ENCODE measurements at places on chromosomes 1 and 21. TPM values are rescaled to one million over a fixed set of nuclear protein-coding genes. Genes with fewer than 3 reads are reported as not detected.
A peak's percentile ranks its signal among the peaks of the same experiment; 100 is the strongest.

GRCh38 chr1:66752000-66752592, at the start of gene DYNLT5:
TSS of gene DYNLT5 (plus strand) at chr1:66752459. CDS start at chr1:66754659, 2,200 bp downstream.
- no peak for DNase-seq

DNA sequence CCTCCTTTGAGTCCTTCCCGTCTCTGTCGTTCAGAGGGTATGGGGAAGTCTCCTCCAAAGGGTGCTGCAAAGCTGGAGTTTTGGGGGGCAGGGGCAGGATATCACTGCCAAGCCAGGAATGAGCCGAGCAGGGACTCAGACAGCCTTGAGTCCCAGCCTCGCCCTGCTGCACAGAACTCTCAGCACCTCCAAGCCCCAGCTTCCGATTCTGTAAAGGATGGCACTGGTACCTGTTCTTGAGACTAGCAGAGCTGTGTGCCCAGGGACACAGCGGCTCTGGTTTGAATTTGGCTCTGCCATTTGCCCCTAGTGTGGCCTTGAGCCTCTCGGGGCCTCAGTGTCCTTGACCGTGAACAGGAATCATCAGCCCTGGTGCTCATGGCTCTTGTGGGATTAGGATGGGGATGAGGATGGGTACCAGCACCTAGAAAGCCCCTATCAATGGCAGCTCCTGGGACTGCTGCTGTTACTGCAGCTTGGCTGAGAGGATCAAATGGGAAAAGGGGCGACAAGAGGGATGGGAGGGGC, 1.5 kb upstream of the FBLIM1 start:
- no peak for DNase-seq

DNA sequence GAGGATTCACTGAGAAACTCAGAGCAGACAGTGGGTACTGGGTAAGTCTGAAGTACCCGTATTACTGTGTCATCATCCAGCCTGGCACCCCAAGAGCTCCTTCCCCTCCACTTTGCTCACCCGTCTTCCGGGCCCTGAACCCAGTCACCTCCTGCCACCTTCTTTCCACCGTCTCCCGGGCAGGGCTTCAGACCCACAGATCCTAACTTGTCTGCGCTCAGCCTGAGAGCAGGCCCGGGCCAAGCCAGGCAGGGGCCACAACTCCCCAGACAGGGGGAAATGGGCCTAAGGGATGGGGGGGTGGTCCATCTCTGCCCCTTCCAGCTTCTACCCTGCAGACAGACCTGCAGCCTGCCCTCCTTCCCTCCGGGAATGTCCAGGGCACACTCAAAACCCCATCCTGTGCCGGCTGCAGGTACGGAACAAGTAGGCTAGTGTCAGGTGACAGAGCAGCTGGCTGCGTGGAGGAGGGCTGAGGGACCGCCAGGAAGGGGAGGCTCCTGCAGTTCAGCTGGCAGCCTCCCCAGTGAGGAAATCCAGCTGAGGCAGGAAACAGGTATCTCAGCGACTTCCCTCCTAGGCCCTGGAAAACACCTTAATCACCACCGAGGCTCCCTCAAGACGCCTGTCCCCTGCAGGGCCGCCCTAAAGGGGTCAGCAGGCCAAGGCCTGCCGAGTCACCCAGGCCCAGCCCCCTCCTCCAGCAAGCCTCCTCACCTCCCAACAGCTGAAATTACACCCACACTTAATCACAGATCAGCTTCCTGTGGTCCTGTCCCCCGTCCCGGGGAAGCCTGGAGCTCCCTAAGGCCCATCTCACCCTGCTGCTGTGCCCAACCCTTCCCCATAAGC, 3.5 kb downstream of the HSPG2 start:
- DNase-seq = no peak

DNA sequence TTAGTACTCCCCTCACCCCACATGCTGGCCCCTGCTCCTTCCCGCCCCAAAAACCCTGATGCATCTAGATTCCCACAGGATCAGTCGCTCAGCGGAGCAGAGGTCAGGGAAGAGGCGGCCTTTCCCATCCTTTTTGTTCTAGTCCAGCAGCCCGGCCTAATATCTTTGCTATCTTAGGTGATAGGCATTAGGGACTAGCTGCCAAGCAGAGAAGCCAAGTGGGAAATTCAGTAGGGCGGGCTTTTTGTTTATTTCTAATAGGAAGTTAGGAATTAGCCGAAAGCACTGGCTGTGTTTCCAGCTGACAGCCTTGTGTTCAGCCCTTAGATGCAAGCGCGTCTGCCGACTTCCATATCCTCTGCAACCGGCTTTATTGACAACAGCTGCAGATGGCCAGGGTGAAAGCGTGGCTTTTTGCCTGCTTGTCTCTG, 59.0 kb upstream of the BCAR3 start:
- no peak for DNase-seq

DNA sequence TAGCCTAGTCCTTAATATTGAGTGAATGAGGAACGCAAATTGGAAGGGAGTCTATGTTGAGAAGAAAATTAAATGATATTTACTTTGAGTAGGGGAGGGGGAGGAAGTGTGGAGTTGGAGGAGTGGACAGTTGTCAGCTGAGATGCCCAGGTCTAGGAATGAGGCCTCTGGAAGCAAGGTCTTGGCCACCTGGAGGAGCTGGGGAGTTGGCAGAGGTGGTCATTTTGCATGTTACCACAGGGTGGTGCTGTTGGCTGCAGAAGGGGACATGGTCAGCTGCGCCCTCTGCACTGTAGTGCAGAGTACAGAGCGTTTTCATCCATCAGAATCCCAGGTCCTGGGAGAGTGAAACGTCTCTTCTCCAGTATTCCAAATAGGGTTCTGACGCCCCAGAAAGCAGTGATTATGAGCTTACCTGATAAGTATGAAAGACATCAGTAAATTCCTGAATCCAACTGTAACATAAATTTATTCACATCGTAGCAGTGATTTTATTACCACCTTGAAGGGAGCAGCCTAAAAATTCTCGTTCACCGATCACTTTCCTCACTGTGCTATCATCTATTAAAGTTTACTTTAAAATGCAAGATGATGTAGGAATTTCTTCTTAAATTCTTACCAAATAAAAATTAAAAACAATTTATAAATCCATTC, 13.8 kb downstream of the PARK7 start:
- no peak for DNase-seq

The SYCP1 gene
- not detected for total RNA-seq

DNA sequence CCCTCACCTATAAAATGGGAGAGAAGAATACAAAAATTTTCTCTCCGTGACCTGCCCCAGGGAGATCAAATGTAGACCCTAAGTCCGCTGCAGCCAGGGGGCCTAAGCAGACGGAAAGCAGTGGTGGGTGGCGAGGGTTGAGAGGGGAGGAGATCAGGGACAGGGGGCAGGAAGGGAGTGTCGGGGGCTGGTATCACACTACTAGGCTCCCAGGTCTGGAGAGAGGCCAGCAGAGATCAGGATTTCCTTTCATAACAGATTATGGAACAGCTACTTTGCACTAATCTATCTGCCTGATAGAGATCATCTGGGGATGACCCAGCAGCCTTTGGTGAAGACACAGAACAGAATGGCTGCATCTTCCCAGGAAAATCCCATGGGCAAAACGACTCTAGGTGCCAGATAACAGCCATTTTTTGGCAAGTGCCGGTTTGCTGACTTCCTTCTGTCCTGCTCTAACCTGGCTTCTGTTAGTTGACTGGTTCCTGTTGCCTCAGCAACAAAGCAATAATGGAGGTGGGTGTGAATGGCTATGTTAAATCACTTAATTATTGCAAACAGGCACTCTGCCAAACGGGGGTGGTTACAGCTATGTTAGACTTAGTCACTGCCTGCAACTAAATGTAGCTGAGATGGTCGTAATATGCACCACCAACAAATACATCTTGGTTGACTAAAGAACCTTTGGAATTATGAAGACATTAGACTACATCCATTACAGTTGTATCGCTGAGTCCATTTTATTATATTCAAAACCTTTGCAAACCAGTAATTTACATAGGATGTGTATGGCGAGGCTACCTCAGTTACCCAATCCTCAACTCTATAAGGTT, 30.0 kb upstream of the EPS8L3 start:
- peak; percentile 78 for DNase-seq

DNA sequence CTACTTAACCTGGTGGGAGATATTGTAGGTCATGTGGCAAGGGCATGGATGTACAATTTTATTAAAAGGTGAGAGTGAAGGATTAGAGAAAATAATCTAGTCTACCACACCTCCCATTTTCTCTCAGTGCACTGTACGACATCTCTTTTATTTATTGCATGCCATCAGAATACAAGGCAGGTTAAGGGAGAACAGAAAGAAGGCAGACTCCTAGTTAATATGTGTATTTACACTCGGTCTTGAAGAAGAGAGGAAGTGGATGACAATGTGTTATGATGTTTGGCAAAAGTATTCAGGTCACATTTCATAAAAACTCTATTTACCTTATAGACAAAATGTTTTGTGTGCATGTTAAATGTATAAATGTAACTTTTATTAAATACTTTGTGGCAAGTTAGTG, 306.1 kb downstream of the CTH start:
- DNase-seq = no peak

GRCh38 chr1:226063977-226064815, 1.7 kb downstream of the H3-3A start:
- DNase-seq = peak; percentile 26

GRCh38 chr1:179709841-179710329, 33.2 kb upstream of the FAM163A start:
- DNase-seq = no peak

- no peak for DNase-seq
Measured at GRCh38 chr1:11842154-11843041, 5.2 kb downstream of the NPPA start.

DNA sequence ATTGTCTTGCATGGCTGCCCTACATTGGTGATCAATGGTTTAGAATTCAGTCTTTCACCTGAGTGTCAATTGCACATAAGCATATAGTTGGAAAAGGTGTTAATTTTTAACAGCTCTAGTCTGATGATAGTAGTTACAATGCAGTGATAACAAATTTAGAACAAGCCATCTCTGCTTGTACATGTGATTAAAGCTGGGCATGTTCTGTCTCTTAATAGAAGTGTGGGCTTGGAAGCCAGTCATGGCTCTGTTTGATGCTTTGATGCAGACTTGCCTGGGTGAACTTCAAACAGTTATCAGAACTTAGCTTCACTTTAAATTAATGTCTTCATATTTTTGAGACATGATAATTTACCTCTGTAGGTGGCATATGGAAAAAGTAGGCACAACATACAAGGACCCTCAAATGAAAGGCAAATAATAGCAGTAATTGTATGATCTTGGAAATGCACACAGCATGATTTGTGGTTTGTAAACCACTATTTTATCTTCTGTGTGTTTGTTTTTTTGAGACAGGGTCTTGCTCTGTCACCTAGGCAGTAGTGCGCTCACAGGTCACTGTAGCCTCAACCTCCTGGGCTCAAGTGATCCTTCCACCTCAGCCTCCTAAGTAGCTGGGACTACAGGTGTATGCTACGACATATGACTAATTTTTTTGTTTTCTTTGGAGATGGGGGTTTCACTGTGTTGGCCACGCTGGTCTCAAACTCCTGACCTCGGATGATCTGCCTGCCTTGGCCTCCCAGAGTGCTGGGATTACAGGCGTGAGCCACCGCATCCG, 3.8 kb downstream of the DDI2 start:
- no peak for DNase-seq

GRCh38 chr1:35122311-35122710, 43.1 kb downstream of the ZMYM1 start:
- no peak for DNase-seq

GRCh38 chr1:78624035-78624434, 3.8 kb downstream of the IFI44L start:
- DNase-seq = no peak

DNA sequence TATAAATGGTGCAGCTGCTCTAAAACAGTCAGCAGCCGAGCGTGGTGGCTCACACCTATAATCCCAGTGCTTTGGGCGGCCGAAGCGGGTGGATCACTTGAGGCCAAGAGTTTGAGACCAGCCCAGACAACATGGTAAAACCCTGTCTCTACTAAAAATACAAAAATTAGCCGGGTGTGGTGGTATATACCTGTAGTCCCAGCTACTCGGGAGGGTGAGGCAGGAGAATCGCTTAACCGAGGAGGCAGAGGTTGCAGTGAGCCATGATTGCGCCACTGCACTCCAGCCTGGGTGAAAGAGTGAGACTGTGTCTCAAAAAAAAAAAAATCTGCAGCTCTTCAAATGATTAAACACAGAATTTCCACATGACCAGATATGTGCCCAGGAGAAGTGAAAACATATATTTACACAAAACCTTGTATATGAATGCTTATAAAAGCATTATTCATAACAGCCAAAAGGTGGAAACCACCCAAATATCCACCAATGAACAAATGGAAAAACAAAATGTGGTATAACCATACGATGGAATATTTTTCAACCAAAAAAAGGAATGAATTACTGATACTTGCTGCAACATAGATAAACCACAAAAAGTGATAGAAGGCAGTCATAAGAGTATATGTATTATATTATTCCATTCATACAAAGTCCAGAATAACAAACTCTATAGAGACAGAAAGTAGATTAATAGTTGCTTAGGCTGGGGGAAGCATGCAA, 14.1 kb downstream of the EPS15 start:
- DNase-seq = no peak

GRCh38 chr1:163082971-163083370, 13.8 kb downstream of the RGS4 start:
- DNase-seq = no peak

The SH2D5 gene
- not detected for total RNA-seq

DNA sequence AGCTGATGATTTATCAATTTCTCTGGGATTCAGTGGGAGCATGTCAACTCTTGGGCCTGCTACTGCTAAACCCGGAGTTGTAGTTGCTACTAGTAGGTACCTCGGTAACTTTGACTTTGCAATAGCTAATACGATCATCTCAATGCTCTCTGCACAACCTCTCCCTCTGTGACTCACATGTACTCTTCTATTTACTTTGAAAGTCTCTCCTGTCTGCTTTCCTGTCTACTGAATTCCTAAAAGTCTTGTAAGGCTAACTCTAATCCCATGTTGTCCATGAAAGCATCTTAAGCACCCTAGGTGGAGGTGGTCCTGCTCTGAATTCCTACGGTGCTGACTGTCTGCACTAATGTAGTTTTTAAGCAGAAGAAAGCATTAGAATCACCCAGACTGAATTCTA, 29.3 kb downstream of the SLC9C2 start:
- no peak for DNase-seq

GRCh38 chr1:44505210-44505993, 100.3 kb downstream of the RNF220 start:
- DNase-seq = no peak

- DNase-seq = no peak
Measured at GRCh38 chr1:93000751-93001175, 39.5 kb upstream of the DIPK1A start.

The SLC16A1 gene
- 34.1 TPM for total RNA-seq

DNA sequence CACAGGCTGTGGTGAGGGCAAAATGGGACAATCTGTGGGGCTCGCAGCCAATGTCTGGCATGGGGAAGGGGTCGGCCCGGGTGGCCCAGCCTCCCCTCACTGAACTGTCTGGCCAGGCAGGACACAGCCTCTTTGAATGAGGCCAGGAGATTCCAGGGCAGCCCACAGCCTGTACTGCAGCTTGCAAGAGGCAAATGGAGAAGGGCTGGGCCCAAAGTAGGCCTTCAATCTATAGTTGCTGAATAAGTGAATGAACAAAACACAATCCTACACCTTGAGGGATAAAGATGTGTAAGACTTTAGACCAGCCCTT, 23.2 kb downstream of the SLC27A3 start:
- no peak for DNase-seq
